ENCODE measurements at places on chromosomes 4 and X. TPM values are rescaled to one million over a fixed set of nuclear protein-coding genes. Genes with fewer than 3 reads are reported as not detected.
A peak's percentile ranks its signal among the peaks of the same experiment; 100 is the strongest.

DNA sequence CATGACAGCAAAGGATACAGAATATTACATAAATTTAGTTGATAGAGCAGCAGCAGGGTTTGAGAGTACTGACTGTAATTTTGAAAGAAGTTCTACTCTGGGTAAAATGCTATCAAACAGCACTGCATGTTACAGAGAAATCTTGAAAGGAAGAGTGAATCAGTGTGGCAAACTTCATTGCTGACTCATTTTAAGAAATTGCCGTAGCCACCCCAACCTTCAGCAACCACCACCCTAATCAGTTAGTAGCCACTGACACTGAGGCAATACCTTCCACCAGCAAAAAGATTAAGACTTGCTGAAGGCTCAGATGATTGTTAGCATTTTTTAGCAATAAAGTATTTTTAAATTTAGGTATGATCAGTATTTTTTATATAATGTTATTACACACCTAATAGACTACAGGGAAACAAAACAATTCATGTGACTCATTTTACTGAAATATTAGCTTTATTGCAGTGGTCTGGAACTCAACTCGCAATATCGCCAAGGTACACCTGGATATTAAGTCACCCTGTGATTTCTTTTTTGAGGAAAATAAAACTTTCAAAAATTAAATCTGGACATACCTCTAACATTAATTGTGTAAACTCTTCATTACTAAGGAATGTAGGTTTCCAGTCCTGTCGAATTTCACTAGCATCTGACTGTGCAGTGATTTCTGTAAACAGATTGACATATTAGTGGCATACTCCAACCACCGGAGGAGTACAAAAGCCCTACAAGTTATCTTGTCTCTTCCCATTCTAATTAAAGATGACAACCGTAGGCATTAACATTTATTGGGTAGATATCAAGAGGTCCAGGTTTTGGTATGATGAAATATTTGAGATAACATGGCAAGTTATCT lies 71.1 kb downstream of the CLOCK start:
- peak; percentile 94 for ATAC-seq

Gene OTC
- total RNA-seq: not detected

DNA sequence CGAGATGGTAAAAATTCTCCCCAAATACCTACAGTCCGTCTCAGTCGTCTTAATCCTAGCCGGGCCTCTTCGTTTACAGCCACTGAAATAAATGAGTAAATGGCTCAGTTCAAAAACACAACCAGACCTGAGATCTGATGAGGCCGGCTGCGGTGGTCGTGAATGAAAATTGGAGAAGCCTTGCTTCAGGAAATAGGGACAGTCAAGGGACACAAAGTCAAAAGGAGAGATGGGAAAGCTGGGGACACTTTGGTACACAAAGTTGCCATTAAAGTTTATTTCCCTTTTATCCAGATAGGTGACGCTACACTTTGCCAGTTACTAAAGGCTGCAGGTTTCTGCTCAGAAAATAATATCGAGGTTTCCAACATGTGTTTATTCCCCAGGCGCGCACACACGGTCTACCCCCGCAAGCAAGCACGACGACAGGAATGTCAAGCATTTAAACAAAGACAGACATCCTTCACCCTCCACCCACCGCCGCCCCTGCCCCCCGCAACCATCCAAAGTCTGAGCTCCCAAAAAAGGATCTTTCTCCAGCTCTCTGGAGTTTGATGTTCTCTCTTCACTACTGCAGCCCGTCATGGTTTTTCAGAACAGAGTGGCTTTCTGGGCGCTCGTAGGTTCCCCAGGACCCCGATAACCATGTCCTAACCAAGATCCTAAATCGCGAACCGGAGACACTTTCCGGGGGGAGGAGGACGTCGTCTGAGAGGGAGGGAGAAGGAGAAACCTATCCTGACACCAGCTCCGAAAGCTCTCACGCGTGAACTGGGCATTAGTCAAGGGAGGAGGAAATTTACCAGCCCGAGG lies 1.3 kb upstream of the PCDH7 start:
- ATAC-seq: no peak

Gene NIPAL1
- 1.3 TPM for total RNA-seq

DNA sequence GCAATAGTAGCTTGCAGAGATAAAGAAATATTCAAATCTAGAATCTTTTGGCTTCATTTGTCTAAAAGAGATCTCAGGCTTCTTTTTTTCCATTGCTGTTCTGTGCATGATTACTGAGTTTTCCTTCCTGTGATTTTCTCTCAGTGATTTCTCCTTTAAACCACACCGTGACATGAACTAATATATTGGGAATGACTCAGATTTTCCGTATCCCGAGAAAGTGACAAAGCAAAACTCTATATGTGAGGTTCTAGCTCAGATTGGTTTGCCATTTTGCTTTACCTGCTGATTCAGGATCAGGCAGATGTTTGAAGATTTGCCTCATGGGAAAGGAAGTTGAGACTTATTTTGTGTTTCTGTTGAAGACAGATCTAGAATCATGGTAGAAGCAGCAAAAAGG lies 59.4 kb downstream of the MTHFD2L start:
- ATAC-seq: no peak

GRCh38 chr4:7635445-7636239 lies 200.9 kb upstream of the PSAPL1 start:
- no peak for ATAC-seq

Gene STBD1
- total RNA-seq: 1.0 TPM

All from activated T-helper 17 cell treated with anti-CD3 and anti-CD28 coated beads, Interleukin-2, amount 50 U/mL, for 72 hours (primary cell).